ENCODE measurements at places on chromosomes 7 and 10. TPM values are rescaled to one million over a fixed set of nuclear protein-coding genes. Genes with fewer than 3 reads are reported as not detected.

AP5Z1 gene
- 12.9 TPM for total RNA-seq

EN2 gene
- 0.75 TPM for total RNA-seq

EPDR1 gene
- total RNA-seq: 103 TPM

TAS2R4 gene
- 1.3 TPM for total RNA-seq

ST8SIA6 gene
- 0.57 TPM for total RNA-seq

AZGP1 gene
- not detected for total RNA-seq

ANXA8 gene
- not detected for total RNA-seq

IGF2BP3 gene
- 78.9 TPM for total RNA-seq

MRLN gene
- total RNA-seq: not detected

- DNase-seq: no peak
These were observed 65.1 kb downstream of the RGS10 start for GRCh38 chr10:119477444-119477843.

- no peak for DNase-seq
These were observed 72.3 kb downstream of the KLF6 start for GRCh38 chr10:3712707-3713106.

GRCh38 chr7:12369756-12370155 is 33.9 kb downstream of the VWDE start:
- no peak for DNase-seq

GRCh38 chr10:17059197-17059688 is 70.4 kb downstream of the CUBN start:
- DNase-seq: no peak

DNA sequence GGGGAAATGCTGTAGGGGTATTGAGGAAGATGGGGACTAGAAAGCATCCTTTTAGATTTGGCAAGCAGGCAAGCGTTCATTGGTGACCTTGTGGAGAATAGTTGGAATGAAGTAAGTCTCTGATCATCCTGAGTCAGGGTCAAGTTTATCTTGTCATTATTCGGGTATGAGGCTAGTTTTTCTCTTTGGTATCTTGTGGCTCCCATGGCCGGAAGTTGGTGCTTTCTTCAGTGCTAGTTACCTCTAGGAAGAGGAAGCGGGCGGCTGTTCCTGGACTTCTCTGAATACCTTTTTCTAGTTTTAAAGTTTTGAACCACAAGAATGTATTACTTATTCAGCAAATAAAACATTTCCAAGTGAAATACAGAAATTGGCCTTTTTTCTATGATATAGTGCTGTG is 9.2 kb downstream of the CREM start:
- DNase-seq: no peak

- DNase-seq: peak; percentile 97
These were observed 132.0 kb downstream of the PRKAG2 start for GRCh38 chr7:151744656-151745638.

DNA sequence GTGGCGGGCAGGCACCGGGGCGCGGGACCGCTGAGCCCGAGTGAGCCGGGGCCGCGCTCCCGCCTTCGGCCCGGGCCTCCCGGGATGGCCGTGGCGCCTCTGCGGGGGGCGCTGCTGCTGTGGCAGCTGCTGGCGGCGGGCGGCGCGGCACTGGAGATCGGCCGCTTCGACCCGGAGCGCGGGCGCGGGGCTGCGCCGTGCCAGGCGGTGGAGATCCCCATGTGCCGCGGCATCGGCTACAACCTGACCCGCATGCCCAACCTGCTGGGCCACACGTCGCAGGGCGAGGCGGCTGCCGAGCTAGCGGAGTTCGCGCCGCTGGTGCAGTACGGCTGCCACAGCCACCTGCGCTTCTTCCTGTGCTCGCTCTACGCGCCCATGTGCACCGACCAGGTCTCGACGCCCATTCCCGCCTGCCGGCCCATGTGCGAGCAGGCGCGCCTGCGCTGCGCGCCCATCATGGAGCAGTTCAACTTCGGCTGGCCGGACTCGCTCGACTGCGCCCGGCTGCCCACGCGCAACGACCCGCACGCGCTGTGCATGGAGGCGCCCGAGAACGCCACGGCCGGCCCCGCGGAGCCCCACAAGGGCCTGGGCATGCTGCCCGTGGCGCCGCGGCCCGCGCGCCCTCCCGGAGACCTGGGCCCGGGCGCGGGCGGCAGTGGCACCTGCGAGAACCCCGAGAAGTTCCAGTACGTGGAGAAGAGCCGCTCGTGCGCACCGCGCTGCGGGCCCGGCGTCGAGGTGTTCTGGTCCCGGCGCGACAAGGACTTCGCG is 534 bp downstream of the FZD9 start:
- no peak for DNase-seq

DNA sequence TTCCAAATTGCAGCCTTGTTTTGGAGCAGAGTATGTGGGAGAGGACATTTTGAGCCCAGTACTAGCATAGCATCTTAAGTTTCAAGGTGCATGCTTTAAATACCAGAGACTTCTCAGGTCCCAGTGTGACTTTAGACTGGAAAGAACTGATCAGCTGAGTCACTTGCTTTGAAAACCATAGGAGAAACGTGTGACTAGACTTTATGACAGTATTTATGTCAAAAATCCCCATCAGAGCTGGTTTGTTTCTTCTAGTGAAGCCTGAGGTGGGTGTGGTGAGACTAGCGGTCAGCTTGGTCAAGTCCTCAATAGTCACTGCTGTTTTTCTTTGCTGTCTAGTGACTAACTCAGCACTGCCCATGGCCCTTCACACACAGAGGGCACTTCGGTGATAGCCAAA is 724.2 kb downstream of the GATA3 start:
- no peak for DNase-seq

- no peak for DNase-seq
These were observed 143.0 kb upstream of the TCF7L2 start for GRCh38 chr10:112807013-112807412.

DNA sequence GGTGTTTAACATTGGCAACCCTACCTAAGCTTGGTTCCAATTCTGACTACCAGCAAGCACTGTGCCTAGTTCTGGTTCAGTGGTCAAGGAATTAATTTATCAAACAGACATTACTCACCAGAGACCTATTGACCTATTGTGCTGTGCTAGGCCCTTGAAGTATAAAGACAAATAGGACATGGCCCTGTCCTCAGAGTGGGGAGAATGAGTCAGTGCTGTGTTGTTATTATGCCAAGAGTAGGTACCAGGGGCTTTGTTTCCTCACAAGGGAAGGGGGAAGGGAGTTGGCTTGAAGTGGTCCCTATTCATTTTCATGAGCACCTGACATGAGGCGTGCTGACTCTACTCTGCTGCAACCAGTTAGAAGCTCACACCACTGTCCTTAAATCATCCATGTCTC is 62.6 kb upstream of the PLPP4 start:
- no peak for DNase-seq

GRCh38 chr7:16637379-16637778 is 8.2 kb downstream of the ANKMY2 start:
- no peak for DNase-seq

GRCh38 chr10:59907537-59907917 is 1.2 kb upstream of the CCDC6 start:
- no peak for DNase-seq

- DNase-seq: no peak
These were observed 85.2 kb downstream of the GRID1 start for GRCh38 chr10:86281396-86281795.

- peak; percentile 87 for DNase-seq
These were observed 23.6 kb upstream of the SEMA3C start for GRCh38 chr7:80942261-80943041.

DNA sequence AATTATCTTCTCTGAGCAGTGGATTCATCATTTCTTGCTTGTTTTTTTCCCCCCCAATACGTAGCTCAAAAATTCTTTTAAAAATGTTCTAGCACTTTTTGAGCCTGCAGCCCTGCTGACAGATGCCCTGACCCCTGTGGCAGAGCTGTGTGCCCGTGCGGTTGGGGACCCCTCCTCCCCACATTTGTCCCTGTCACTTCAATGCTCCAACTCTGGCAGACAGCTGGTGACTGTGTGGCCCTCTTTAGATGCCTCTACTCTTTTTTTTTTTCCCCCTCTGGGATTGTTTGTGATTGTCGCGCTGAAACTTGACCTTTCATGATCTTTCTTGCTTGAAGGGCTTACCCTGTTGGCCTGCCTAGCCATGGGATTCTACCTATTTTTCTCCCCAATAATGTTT is 214.1 kb downstream of the TMEM178B start:
- DNase-seq: no peak

GRCh38 chr10:82089327-82089726 is 214.3 kb downstream of the NRG3 start:
- no peak for DNase-seq

DNA sequence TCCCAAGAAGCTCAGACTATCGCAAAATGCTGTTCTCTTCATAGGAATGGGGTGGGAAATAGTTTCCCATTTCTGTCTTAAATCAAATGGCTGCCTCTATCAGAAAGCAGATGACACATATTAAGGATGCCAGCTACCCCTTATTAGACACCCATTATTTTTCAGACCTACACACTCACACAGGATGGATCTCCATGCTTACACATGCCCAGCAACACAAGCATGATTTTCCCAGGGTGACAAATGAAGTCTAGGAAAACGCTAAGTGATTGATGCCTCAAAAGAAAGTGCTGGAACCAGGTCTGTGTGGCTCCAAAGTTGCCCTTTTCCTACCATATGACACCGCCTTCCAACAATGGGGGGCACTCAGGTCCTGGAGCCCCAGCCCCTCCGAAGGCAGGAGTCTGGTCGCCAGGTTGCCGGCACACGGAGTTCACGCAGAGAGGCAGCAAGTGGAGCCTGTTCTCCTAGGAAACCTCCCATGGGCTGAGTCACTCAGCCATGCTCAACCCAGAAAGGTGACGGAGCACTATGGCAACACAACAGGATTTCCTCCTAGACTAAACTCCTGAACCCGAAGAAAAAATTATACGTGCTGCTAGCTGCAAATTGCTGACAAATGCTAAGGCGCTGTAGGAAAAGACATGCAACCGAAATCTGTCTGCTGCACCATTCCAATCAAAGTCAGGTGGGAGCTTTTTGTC is 19.8 kb downstream of the VOPP1 start:
- no peak for DNase-seq

- no peak for DNase-seq
These were observed 25.4 kb downstream of the SH3PXD2A start for GRCh38 chr10:103829838-103830465.

- DNase-seq: no peak
These were observed 339.5 kb downstream of the WDR37 start for GRCh38 chr10:1395481-1396296.

DNA sequence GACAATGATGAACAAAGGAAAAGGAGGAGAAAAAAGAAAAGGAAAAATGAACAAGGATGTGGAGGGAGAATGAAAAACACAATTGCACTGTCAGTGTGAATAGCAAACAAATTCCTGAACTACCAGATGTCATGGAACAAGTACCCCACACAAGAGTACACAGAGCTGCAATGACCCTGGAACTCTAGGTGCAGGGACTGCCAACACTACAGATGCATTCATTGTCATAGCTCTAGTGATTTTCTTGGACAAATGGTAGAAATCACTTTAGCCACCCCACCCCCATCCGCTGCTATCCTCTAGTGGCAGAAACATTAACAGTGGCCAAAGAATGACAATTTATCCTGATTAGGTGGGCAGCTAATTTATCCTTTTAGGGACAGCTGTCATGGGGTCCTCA is 3.1 kb downstream of the RNF133 start:
- no peak for DNase-seq

GRCh38 chr10:3110782-3111620 is 43.7 kb downstream of the PFKP start:
- DNase-seq: no peak

- DNase-seq: no peak
These were observed 34.2 kb downstream of the CYP17A1 start for GRCh38 chr10:102802920-102803534.

GRCh38 chr10:114511881-114512280 is 107.6 kb upstream of the AFAP1L2 start:
- DNase-seq: no peak

GRCh38 chr7:18508443-18509427 is 13.2 kb downstream of the HDAC9 start:
- DNase-seq: peak; percentile 54

- peak; percentile 30 for DNase-seq
These were observed 172.3 kb downstream of the CACNB2 start for GRCh38 chr10:18312374-18313139.

GRCh38 chr7:39043531-39043930 is 65.8 kb downstream of the POU6F2 start:
- DNase-seq: no peak

- DNase-seq: no peak
These were observed 93.3 kb downstream of the CHST15 start for GRCh38 chr10:123999956-124000615.

DNA sequence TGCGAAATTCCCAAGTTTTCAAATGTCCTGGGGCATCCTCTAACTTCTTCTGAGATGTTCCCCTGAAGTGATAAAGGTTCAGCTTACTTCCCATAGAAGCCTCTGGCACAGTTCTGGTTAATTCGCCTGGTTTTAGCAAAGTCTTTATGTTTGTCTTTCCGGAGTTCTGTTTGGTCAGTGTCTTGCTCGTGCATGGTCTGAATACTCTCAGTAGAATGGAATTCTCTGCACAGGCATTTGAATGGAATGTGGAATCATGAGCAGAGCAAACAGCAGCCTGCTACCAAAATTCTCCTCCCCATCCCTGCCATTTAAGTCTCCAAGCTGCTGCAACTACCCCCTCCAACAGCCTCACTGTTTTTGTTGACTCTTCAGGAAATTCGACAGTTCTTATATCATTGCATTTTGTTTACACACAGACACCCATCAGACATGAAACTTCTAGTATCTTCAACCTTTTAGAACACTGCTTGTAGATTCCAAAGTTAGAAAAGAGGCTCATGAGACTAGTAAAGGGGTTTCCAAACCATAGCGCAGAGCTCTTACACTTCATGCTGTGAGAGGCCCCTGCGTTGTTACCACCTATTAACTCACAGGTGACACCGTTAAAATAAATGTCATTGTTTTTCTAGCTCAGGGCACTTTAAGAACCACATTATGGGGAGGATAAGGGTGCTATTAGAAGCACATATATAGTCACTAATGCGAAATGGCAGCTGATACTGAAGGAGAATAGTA is 129.7 kb downstream of the PLCE1 start:
- DNase-seq: no peak

DNA sequence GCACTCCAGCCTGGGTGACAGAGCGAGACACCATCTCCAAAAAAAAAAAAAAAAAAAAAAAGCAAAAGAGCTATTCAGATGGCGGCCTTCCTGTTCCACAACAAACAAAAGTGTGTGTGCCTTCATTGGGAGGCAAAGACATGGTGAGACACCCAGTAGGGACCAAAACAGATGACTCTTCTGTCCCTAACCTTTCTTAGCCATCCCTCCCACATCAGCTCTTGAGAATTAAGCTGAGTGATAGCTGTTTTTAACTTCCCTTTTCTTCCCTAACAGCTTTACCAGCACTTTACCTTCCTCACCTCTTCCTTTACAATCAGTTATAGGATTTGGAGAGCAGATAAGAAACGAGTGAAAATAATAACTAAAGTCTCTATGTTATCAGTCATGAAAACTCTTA is 48.2 kb downstream of the ARMH3 start:
- no peak for DNase-seq

Data from NCI-H460 (cell line).